ENCODE measurements at places on chromosomes 16 and 17. TPM values are rescaled to one million over a fixed set of nuclear protein-coding genes. Genes with fewer than 3 reads are reported as not detected.

DNAAF8 gene
- 0.38 TPM for total RNA-seq

FBXW10B gene
- 0.36 TPM for total RNA-seq

TNP2 gene
- not detected for total RNA-seq

MT1H gene
- 2.7 TPM for total RNA-seq

SGSM2 gene
- 31.8 TPM for total RNA-seq

NPTX1 gene
- 3.4 TPM for total RNA-seq

SPIRE2 gene
- total RNA-seq, result 0.27 TPM

ABCC12 gene
- total RNA-seq, result not detected

DPEP3 gene
- total RNA-seq, result 0.25 TPM

SEZ6L2 gene
- total RNA-seq, result 0.13 TPM

WNK4 gene
- total RNA-seq, result 0.72 TPM
